Thyroid gland (tissue), 4 donors: ENCODE measurements at places on chromosomes 11 and 22. TPM values are rescaled to one million over a fixed set of nuclear protein-coding genes. Genes with fewer than 3 reads are reported as not detected.

DNA sequence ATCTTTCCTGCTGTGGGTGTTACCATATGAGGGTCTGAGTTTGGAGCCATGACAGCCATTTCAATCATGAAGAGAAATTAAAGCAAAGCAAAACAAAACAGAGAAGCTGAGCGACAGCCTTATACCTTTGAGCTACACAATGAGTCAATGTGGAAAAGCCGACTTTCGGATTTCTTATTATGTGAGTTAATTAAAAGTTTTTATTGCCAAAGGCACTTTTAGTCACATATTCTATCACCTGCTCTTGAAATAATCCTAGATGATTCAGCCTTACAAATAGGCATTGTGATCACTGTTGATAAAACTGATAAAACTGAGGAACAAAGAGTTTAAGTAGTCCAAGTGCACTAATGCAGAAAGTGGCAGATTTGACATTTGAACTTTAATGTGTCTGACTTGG lies 381.9 kb upstream of the TENM4 start:
- no peak overlapping the region for H3K27ac ChIP-seq
- no peaks in the 10 kb centered on the region for H3K27me3 ChIP-seq
- no peaks in the 10 kb centered on the region for H3K4me1 ChIP-seq
- DNase-seq = no peak

GRCh38 chr11:86013713-86014112 lies 55.2 kb downstream of the PICALM start:
- no peak for DNase-seq
- no peak overlapping the region for H3K27ac ChIP-seq
- H3K4me3 ChIP-seq = no peak overlapping the region
- peaks cover 6% of the 10 kb centered on the region for H3K36me3 ChIP-seq
- peaks cover 8% of the 10 kb centered on the region for H3K4me1 ChIP-seq
- H3K27me3 ChIP-seq = no peaks in the 10 kb centered on the region

DNA sequence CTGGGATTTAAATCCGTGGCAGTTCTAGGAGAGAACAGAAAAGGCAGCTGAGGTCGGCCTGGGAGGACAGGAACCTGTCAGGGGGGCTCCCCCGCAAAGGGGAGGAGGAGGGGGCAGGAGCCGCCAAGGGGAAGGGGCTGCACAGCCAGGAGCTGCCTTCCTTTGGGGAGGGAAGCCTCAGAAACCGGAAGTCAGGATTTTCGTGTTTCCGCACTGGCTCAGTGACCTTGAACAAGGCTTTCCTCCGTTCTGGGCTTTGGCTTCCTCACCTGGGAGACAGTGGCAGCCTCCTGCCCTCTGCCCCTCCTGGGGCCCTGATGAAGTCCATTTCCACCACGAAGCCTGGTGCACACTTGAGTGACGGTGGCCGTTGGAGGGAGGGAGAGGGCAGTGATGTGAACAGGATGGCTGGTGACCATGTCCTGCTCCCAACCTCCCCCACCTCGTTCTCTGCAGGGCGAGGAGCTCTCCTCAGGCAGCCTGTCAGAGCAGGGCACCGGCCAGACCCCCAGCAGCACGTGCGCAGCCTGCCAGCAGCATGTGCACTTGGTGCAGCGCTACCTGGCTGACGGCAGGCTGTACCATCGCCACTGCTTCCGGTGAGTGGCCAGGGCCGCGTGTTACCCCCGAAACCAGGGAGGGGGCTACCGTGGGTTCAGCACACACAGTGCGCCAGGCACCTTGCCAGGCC lies 12.6 kb downstream of the MICALL1 start:
- peaks cover 28% of the 10 kb centered on the region for H3K36me3 ChIP-seq
- no peaks in the 10 kb centered on the region for H3K4me1 ChIP-seq
- H3K27ac ChIP-seq = peak overlapping the region; percentile 38
- no peak overlapping the region for H3K4me3 ChIP-seq

DNA sequence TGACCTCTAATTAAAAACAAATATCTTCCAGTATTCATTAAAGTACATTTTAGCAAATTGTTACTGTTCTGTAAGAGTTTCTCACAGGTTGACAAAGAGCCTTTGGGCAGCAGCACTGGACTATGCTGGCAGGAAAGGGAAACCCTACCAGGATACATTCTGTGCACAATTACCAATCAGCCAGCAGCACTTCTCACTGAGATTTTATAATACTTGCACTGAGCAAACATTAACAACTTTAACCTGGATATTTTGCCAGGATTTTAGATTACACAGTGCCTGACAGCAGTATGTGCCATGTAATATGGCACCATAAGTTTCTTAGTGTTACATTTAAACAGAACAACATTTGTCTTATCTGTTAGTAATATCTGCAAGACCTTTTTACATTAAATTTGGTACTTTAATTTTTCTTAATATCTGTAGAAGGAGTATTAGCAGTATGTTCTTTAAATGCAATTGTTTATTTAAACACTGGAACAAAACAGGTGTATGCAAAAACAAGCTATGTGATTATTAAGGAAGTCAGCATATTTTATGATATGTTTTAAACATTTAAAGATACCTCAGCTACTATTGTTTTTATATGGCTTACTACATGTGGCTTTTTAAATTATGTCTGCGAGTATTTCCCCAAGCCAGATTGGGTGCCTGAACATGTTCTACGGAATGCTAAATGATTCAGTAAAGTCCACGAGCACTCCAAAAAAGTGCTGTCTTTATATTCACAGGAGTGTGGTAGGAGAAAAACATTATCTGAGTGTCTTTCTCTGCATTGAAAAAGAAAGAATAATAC lies 699.0 kb upstream of the LUZP2 start:
- H3K4me3 ChIP-seq = no peak overlapping the region
- H3K27ac ChIP-seq = no peak overlapping the region
- no peaks in the 10 kb centered on the region for H3K27me3 ChIP-seq

DNA sequence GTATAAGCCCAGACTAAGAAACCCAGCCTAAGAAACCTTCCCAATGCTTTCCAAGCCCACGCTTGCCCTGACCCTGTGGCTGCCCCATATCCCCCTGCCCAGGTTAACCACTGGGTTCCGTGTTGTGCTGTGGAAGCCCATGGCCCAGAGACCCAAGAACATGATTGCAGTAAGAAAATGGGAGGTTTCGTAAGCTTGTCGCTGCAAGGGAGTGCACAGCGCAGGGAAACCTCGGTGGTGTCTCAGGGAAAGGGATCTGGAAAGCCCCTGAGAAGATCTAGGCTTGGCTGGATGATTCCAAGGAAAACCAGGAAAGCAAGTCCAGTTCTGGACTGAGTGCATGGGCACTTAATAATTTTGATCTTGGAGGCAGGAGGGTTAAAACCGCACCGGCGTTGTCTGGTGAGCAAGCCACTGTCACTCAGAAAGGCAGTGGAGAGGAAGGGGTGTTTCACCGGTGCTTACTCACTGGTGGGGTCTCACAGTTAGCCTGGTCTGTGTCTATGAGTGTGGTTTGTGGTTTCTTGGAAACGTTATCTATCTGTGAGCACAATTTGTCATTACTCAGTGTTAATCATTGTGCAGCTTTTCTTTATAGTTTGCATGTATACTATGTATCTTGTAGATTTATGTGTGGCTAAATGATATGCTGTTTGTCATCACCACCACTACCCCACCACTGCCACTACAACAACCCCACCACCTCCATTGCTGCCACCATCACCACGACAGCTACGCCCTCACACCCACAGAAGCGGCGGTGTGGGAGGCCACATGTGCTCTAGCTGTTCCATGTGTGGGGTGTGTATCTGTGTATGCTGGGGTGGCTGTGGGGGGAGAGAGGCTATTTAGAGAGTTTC lies 53.3 kb upstream of the PRDM11 start:
- DNase-seq = no peak
- H3K27me3 ChIP-seq = no peaks in the 10 kb centered on the region
- no peak overlapping the region for H3K4me3 ChIP-seq
- H3K36me3 ChIP-seq = no peaks in the 10 kb centered on the region

CSF2RB gene
- total RNA-seq = 1.9 TPM

SLC43A1 gene
- total RNA-seq = 25.5 TPM

DNA sequence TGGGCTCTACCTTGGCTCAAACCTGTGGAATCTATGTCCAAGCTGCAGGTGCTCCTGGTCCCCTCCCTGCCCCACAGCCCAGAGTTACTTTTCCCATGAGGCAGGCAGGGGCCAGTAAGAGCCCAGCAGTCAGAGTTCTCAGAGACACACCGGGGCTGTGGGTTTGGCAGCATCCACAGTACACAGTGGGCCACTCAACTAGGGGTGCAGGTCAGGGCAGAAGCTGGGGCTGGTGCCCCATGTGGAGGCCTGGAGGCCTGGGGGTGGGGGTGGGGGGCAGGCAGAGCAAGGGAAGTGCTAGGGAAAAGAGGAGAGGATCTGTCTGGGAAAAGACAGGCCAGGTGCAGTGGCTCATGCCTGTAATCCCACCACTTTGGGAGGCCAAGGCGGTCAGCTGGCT lies 2.5 kb downstream of the UPK2 start:
- no peaks in the 10 kb centered on the region for H3K4me1 ChIP-seq
- no peak overlapping the region for H3K27ac ChIP-seq
- no peak for DNase-seq
- no peak overlapping the region for H3K4me3 ChIP-seq
- no peaks in the 10 kb centered on the region for H3K27me3 ChIP-seq
